GM23338 (cell line): ENCODE measurements at places on chromosomes 13 and 19. TPM values are rescaled to one million over a fixed set of nuclear protein-coding genes. Genes with fewer than 3 reads are reported as not detected.

Gene APOC4
- not detected in 2 replicates for total RNA-seq

Gene MBD3L3
- not detected in 2 replicates for total RNA-seq

Gene ERICH4
- not detected in 2 replicates for total RNA-seq

Gene LRRC4B
- 12.8 and 13.2 TPM in 2 replicates for total RNA-seq

DNA sequence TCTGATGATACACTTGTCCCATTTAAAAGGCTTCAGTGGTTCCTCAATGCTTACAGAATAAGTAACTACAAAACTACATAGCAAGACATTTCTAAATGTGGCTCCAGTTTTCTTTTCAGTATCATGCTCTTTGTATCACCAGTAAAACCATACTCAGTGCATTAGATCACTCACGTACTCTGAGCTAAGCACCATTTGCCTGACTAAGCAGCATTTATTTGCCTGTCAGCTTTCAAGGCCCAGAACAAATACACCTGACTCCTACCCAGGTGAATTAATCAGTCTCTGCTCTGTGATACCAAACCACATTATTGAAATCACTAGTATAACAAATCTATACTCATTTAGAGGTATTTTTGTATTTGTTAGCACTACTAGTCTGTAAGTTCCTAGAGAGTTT is 47.4 kb upstream of the PCDH20 start:
- DNase-seq, result no peak

- DNase-seq, result no peak
These were observed 484.8 kb downstream of the PCDH9 start for GRCh38 chr13:66745307-66745706.

DNA sequence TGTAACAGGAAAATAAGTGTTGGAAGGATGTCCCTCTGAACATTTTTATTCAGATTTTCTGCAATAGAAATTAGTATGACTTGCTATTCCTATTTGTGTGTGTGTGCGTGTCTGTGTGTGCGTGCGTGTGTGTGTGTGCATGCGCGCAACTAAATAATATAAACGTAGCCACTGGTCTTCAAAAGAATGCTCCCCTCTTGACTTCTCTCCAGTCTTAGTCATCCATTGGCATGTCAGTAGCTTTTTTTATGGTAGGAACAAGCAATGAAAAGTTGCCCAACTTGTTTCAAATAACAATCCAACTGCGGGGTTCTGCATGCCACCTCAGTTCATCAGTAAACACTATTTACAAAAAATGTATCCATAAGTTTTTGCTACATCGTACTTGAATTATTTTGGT is 249.6 kb downstream of the GPC6 start:
- no peak for DNase-seq

GRCh38 chr19:1969176-1970002 is 28.4 kb downstream of the CSNK1G2 start:
- DNase-seq, result no peak

DNA sequence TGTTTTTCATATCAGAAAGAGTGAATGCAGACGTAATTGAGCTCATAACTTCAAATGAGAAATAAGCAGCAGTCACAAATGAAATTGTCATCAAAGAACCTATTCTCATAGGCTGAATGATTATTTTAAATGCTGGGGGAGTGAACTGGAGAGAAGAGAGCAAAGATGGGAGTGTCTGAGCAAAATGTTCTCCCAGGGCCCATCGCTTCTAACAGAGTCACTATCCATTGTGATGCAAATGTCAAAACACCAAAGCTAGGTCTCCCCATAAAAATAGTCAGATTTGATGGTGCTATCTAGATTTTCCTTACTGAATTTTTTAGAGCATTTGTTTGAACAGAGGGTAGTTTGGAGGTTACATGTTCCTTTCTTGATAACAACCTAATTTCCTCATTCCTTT is 278.7 kb downstream of the PCDH9 start:
- DNase-seq, result peak; percentile 31
